ENCODE measurements at places on chromosomes 1 and 21. TPM values are rescaled to one million over a fixed set of nuclear protein-coding genes. Genes with fewer than 3 reads are reported as not detected.

The PCP4 gene
- total RNA-seq = not detected

The SYTL1 gene
- 0.05 TPM for total RNA-seq

The PATJ gene
- 1.7 TPM for total RNA-seq

The FCGR3A gene
- not detected for total RNA-seq

The FCGR1A gene
- not detected for total RNA-seq

The LIN28A gene
- not detected for total RNA-seq

The TSPEAR gene
- not detected for total RNA-seq

The KCTD3 gene
- 32.1 TPM for total RNA-seq

The RGS18 gene
- not detected for total RNA-seq

The BCAN gene
- total RNA-seq = not detected

The FAM72D gene
- total RNA-seq = 0.31 TPM

The C1QA gene
- total RNA-seq = not detected

The PFKFB2 gene
- 5.7 TPM for total RNA-seq

The CACNA1E gene
- 3.8 TPM for total RNA-seq

The AKNAD1 gene
- 1.8 TPM for total RNA-seq

The TTC34 gene
- total RNA-seq = 0.32 TPM

The ATAD3C gene
- not detected for total RNA-seq

The SLC30A1 gene
- 16.3 TPM for total RNA-seq

The HTR6 gene
- 0.10 TPM for total RNA-seq

The NBPF10 gene
- total RNA-seq = 1.1 TPM

The CD53 gene
- not detected for total RNA-seq

The UBASH3A gene
- total RNA-seq = not detected

The SPSB1 gene
- total RNA-seq = 16.8 TPM

The FCRL4 gene
- total RNA-seq = not detected

The SPATA17 gene
- 0.26 TPM for total RNA-seq

The DCST1 gene
- total RNA-seq = not detected
